Endothelial cell of umbilical vein (primary cell): ENCODE measurements at places on chromosomes 12 and 14. TPM values are rescaled to one million over a fixed set of nuclear protein-coding genes. Genes with fewer than 3 reads are reported as not detected.
A peak's percentile ranks its signal among the peaks of the same experiment; 100 is the strongest.

- DNase-seq, result peak; percentile 43
These were observed 39.9 kb downstream of the DNAI7 start for GRCh38 chr12:25155022-25155576.

DNA sequence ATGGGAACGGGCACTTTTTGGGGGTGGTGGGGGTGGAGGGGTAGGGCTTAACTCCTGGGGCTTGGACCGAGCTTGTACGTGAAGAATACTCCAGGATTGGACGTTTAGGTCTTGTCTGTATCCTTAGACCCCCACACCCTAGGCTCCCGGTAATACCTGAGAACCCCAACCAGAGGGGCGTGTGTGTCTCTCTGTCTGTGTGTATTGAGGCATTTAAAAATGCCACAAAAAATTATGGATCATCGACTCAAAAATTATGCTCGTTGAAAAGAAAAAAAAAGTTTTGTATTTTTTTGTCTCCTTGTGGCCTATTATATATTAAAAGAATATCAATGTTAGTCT is 459 bp downstream of the PPFIBP1 start:
- DNase-seq, result no peak

- DNase-seq, result peak; percentile 83
These were observed 3.8 kb downstream of the CBLN3 start for GRCh38 chr14:24425704-24426103.

GRCh38 chr14:79383475-79383874 is 827.8 kb downstream of the DIO2 start:
- no peak for DNase-seq

DNA sequence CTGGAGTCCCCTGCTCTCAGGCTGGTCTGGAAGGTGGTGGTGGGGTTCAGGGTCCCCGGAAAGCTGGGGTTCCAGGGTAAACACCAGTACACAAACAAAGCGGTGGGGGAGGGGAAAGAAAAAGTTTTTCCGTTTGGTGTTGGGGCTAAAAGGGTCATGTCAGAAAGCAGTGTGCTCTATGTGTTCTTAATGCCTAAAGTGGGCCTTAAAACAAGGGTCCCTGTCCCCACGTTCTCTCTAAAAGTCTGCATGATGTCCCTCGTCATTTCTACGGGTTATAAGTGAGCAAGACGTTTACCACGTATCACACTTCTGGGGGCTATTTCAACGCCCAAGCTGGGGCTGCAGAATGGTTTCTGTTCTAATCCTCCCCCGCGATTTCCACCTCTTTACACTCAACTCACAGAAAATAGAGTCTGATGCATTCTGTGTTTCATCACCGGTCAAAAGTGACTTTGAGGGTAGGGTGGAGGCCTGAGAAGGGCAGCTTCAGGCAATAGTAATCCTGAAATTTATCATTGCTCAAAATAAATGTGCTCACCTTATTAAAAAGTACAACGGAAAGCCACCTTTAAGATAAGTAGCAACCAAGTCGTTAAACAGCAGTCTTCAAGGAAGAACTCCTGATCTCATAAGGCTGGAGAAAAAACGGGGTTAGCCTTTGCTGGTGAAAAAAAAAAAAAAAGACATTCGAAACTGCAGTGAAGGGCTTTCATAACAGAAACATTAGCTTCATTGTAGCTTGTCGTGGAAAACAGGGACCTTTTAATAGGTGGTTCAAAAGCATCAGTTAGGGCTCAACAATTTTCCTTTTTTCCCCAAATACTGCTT is 63.9 kb upstream of the PTGR2 start:
- DNase-seq, result peak; percentile 56

GRCh38 chr14:98944989-98945388 is 327.0 kb downstream of the BCL11B start:
- DNase-seq, result no peak

- DNase-seq, result no peak
These were observed 14.8 kb downstream of the TSPAN8 start for GRCh38 chr12:71142956-71143355.

GRCh38 chr14:75987201-75987970 is 1.8 kb downstream of the IFT43 start:
- DNase-seq, result peak; percentile 69

- DNase-seq, result no peak
These were observed 955.1 kb upstream of the TMEM132C start for GRCh38 chr12:127311720-127312364.

DNA sequence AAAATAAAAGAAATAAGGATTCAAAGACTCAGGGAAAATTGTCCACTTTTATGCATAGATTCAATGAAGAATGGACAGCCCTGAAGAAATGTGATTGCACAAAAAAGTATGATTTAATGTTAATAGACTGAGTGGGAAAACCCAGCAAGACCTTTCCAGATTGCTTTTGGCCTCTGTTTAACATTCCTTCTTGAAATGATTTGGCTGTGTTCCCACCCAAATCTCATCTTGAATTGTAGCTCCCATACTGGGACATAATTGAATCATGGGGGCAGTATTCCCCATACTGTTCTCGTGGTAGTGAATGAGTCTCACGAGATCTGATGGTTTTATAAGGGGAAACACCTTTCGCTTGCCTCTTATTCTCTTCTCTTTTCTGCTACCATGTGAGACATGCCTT is 1316.9 kb upstream of the SEL1L start:
- DNase-seq, result no peak

DNA sequence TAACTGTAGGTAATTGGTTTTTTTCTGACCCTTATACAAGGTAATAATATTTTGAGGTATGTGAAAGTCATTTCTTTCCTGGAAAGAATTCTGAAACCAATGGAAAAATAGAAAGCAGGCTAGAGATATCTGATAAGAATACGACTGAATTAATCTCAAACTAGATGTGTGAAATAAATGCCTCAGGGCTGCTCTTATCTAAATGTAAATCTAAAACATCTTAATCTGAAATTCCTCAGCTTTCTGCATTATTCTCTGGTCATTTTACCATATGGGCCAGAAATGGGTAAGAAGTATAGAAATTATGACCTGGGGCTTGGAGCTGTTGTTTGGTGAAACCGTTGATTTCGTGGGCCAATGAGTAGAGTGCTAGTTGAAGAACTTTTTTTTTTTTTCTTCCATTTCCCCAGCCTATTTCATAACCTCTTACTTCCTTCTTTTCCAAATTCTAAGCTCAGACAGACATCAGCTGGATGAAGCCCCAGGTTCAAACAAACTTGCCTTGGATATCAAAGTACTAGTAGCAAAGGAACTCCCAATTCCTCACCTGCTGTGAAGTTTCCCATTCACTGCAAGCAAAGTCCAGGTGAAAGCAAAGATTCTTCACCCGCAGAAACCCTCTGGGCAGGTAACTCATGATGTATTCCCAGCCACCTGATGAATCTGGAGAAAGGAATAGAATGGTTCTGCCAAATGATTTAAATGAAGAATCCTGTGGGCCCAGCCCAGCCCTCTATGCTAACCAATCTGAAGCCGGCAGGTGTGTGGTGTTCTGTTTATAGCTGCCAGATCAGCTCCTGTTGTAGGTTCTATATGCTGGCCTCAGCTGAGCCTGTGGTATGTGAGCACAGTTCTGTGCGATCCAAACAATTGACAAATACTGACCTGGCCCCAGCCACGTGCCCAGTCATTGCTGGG is 9.7 kb upstream of the FOS start:
- no peak for DNase-seq

- DNase-seq, result no peak
These were observed 116.0 kb downstream of the CACNA1C start for GRCh38 chr12:2168808-2169207.

- no peak for DNase-seq
These were observed 78.4 kb downstream of the MOK start for GRCh38 chr14:102226356-102227125.

DNA sequence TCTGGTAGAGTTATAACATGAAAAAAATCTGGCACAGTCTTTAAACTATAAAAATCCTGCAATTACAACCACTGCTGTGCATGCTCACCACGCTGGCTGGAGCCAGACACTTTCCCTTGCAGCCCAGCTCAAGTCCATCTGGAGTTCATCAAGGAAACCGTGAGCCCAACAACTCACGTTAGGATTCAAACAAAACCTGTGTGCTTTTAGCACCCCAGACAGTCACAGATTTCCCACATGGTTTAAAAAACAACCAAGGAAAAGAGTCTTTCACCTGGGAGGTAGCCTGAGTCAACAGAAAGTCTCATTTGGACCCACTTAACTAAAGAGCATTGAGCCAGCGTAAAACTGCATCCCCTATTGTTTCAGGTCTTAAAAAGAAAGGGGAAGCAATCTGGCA is 4.7 kb downstream of the LRIG3 start:
- peak; percentile 76 for DNase-seq

GRCh38 chr14:52043690-52044089 is 25.2 kb downstream of the NID2 start:
- DNase-seq, result peak; percentile 37

DNA sequence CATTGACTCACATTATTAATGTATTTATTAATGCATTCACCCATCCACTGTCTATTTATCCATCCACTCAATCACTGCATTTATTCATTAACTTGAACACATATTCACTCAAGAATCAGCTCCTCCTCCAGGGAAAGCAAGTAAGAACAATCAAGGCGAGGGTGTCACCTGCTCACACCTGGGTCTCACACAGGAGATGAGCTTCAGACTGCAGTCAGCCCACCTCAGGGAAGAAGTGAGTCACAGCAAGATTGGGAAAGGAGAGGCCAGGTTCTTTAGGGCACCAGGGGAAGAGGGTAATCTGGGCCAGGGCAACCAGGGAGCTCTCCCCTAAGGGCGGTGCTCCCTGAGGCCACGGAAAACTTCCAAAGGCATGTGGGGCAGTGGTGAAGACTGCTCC is 367.3 kb downstream of the BCL11B start:
- no peak for DNase-seq

GRCh38 chr12:47184813-47185212 is 105.1 kb upstream of the AMIGO2 start:
- DNase-seq, result no peak

GRCh38 chr14:78310272-78310671 is 140.1 kb downstream of the NRXN3 start:
- no peak for DNase-seq

DNA sequence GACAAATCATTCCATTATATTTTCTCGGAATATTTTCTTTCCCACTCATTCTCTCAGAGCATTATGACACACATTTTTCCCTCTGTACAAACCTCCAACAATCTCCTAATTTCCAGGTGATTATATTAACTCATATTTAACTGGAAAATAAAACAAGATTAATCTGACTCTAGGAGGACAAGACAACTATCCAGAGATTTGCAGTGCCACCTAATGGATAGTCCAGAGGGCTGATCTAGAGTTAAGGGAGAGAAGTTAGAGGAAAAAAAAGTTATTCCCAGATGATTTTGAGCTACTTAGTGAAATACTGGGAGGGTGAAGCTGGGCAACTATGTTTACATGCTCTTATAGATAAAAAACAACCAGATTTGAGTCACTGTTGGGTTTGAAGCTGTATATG is 161.7 kb downstream of the ALX1 start:
- peak; percentile 52 for DNase-seq

GRCh38 chr14:97298331-97298730 is 501.1 kb downstream of the VRK1 start:
- DNase-seq, result no peak

- no peak for DNase-seq
These were observed 67.9 kb downstream of the GNS start for GRCh38 chr12:64691227-64691794.

DNA sequence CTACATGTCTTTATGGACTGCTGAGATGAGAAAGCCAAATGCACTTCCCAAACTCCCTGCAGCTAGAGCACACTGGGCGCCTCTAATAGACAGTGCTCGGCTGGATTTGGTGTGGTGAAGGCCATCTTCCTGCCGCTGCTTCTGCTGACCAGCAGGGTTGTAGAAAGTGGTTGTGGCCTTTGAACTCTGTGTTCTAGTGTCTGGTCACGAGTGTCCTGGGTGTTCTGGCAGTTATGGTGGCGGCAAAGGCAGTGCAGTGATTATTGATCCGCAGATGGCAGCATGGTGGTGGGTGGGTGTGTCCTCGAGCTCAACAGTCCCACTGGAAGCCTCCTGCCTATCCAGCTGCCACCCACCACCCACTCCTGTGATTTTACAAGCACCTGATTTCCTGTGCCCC is 43.4 kb downstream of the SMIM41 start:
- DNase-seq, result no peak

DNA sequence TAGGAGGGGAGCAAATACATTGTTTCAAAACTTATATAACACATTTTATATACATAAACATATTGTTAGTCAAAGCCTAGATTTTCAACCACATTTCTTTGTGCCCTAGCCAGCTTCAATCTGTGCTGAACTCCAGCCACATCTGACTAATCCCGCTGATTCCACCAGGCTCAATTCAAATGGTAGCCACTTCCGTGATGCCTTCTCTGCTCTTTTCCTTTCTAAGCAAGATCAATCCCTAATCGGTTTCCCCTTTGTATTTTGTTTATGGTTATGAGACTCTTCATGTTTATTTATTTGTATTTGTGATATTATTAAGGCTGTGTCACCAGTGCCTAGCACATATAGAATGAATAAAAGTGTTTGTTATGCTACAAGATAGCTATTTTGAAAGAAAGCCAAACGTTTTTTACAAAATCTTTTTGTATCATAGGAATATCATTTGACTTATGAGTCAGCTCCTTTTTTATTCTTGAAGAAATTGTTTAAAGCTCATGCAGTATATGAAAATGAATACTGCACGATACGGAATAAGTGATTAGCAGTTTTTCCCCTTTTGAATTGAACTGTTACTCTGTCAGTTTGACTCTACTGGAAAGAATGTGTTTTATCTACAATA is 110.2 kb downstream of the PLEKHA5 start:
- DNase-seq, result no peak

Gene CLEC1B
- not detected in 2 replicates for total RNA-seq

Gene DPF3
- 3.5 and 8.1 TPM in 2 replicates for total RNA-seq

Gene RBP5
- not detected in 2 replicates for total RNA-seq

Gene NRL
- total RNA-seq, result 0.62 and 0.71 TPM in 2 replicates

Gene PGF
- total RNA-seq, result 206 and 254 TPM in 2 replicates

Gene PLEKHG7
- total RNA-seq, result not detected in 2 replicates

Gene OR4K13
- total RNA-seq, result not detected in 2 replicates

Gene CLEC4E
- total RNA-seq, result not detected in 2 replicates
